ENCODE measurements at places on chromosomes 4 and X. TPM values are rescaled to one million over a fixed set of nuclear protein-coding genes. Genes with fewer than 3 reads are reported as not detected.

GRCh38 chrX:136047016-136047642 is 61.9 kb downstream of the SLC9A6 start:
- peak; percentile 64 for DNase-seq

DNA sequence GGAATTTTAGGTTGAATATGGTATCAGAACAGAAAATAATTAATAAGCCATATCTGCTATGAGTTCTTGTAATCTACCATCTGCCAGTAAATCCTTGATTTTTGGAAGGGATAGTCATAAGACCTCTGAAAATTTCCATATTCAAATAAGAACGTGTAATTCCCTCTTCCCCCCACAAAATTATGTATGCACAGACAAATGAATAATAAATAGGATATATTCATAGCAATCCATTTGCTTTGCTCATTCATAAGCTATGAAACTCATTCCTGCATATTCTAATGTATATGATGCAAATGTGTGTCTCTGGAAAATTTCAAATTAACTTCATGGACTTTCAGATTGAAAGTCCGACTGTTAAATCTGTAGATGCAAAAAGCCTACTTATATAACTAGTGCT is 833.1 kb upstream of the GRID2 start:
- DNase-seq = no peak

DNA sequence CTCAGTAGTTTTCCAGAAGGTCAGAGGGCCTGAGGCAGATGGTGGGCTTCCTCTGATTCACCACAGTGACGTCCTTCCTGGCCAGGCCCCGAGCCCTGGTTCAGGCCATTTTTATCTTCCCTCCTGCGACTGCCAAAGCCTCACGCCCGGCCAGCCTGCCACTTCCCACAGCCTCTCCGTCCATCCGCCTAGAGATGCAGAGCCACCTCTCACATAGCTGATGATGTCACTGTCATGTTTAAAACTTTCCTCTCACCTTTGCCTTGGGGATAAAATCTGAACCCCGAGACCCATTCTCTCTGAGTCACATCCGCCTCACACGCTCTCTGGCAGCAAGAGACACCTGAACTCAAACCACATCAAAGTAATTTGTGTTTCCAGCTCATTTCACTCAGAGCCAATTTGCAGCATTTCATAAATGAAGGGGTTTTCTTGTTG is 175.3 kb downstream of the QDPR start:
- DNase-seq = peak; percentile 19

Gene DDIT4L
- polyA plus RNA-seq = 6.5 TPM

GRCh38 chr4:25865586-25865985 is 2.8 kb upstream of the SEL1L3 start:
- no peak for DNase-seq

DNA sequence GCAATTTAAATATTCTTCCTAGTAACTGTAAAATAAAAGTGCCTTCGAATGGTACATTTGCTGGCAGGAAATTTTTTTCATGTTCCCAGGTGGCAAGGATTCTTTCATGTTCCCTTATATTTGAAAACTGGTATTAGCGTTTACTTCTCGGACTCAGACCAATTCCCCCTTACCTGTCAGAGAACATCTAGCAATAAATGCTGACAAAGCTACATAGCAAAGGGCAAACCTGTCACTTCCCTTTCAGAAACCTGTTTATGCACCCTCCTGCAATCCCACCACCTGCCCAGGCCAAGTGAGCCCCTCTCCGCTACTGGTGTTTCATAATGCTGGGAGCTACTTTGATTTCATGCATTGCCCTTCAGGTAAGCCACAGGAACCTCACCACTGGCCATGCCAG is 98.2 kb downstream of the HPRT1 start:
- DNase-seq = no peak

DNA sequence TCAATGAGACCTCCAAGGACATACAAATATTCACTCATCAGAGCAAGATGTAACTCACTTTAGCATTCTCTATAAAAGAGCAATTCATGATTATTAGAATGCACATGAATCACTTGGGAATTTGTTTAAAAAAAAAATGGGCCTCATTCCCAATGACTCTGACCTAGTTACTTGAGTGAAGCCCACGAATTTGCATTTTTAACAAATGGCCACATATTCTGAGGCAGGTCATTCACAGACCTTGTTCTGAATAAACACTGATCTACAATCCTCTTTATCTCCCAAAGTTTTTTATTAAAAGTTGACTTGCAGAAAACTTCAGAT is 255.1 kb upstream of the VEGFC start:
- no peak for DNase-seq

Gene CNKSR2
- polyA plus RNA-seq = 1.6 TPM

Gene MAGEA4
- polyA plus RNA-seq = 0.14 TPM

Gene GLRA3
- not detected for polyA plus RNA-seq

GRCh38 chr4:177726111-177726510 is 283.9 kb upstream of the AGA start:
- no peak for DNase-seq

GRCh38 chrX:152866386-152866785 is 31.5 kb upstream of the ZNF185 start:
- no peak for DNase-seq

- DNase-seq = peak; percentile 9
These were observed 763.8 kb upstream of the AADAT start for GRCh38 chr4:170853422-170854021.

- DNase-seq = peak; percentile 77
These were observed 3.5 kb downstream of the TMSB4X start for GRCh38 chrX:12978205-12979025.

- DNase-seq = no peak
These were observed 356.9 kb downstream of the RAB28 start for GRCh38 chr4:13126976-13127910.

Gene F8A3
- polyA plus RNA-seq = 0.33 TPM

DNA sequence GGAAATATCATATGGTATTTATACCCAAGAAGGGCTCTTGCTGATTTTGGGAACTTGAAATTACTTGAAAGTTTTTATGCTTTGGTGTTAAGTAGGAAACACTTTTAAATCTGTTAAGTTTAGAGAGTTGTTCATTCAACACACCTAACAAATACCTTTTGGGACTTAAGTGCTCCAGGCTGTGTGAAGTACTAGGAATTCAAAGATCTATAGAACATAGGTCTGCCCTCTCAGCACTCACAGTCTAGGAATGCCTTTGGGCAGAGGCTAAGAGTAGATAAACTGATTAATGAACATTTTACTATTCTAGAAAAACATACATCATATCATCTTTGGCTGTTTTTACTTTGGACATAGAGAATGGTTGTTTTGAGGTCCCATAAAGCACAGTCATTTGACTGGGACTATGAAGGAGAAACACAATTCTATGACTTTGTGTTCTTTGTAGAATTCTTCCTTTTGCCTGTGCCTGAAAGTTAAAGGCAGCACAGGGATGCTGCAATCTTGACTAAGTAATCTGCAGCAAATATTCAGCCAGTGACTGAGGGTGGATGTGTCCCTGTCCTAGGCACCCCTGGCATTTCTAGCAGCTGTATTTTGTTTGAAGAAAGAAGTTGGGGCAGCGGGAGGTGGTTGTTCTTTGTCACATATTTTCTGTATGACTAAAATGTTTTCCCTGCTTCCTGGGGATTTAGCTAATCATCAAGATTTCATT is 8.3 kb downstream of the BMP3 start:
- DNase-seq = no peak

Gene BEND2
- not detected for polyA plus RNA-seq

Gene PRAF2
- polyA plus RNA-seq = 28.6 TPM

GRCh38 chr4:3372933-3373465 is 68.8 kb upstream of the HGFAC start:
- DNase-seq = peak; percentile 77

Gene STATH
- not detected for polyA plus RNA-seq

Gene ACE2
- not detected for polyA plus RNA-seq

GRCh38 chr4:134018846-134019245 is 182.7 kb downstream of the PABPC4L start:
- no peak for DNase-seq

GRCh38 chr4:79687006-79687405 is 279.0 kb upstream of the GK2 start:
- peak; percentile 35 for DNase-seq

Gene TXK
- 0.64 TPM for polyA plus RNA-seq

Gene ATP8A1
- polyA plus RNA-seq = 9.8 TPM

GRCh38 chr4:19596342-19596741 is 655.4 kb upstream of the SLIT2 start:
- DNase-seq = no peak

Gene SYP
- polyA plus RNA-seq = 1.3 TPM

DNA sequence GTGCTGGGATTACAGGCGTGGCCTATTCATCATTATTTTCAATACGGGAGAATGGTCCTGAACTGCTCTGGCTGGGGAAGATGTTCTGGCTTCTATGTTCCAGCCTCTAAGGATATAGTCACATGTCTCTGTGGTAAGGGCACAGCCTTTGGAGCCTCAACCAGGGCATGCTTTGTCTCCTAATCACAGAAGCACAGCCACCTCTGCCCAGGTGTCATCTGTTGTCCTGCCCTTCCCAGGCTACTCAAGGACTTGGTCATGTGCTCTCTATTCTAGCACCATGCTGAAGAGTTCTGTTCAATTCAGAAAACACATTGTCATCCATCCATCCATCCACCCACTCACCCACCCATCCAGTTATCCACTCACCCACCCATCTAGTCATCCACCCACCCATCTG is 29.5 kb downstream of the ASMTL start:
- DNase-seq = no peak

DNA sequence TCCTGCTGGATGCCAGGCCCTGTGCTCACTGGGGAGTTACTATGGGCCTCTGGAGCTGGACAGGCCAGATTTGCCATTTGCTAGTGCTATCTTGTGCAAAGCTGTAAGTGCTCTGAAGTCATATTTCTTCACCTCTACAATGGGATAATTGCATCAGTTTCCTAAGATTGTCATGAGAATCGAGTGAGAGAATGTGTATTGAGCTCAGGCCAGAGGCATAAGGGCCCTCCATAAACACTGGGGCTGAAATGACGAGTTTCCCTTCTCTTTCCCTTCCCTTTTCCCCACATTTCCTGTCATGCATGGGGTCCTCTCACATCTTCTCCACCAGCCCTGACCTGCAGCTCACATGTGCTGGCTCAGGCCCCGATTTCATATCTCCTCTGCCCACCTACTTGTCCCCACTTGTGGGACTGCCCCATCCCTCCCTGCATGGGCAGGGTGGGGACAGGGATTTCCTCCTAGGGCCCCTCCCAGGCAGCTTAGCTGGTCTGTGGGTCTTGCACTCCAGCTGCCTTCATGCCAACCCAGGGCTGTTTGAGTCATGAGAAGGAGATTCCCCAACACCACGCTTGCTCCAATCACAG is 358.8 kb downstream of the MID1IP1 start:
- DNase-seq = no peak

Gene CCDC110
- 0.87 TPM for polyA plus RNA-seq

DNA sequence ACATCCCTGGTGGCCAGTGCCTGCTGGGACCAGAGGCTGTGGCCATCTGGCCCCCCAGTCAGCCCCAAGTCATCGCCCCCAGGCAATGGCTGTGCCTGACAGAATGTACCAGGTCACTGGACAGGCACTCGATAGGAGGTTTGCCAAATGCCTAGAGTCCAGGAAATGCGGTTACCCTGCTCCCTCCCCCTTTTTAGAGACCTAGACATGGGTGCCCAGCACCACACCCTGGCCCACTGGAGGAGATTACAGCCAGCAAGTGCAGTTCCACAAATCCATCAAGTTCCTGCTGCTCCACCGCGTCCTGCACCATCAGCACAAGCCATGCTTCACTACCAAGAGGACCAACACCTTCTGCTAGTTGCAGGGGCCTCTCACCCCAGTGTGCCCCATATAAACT is 16.2 kb upstream of the ZFX start:
- DNase-seq = no peak

- no peak for DNase-seq
These were observed 22.1 kb downstream of the EPGN start for GRCh38 chr4:74330295-74330750.

DNA sequence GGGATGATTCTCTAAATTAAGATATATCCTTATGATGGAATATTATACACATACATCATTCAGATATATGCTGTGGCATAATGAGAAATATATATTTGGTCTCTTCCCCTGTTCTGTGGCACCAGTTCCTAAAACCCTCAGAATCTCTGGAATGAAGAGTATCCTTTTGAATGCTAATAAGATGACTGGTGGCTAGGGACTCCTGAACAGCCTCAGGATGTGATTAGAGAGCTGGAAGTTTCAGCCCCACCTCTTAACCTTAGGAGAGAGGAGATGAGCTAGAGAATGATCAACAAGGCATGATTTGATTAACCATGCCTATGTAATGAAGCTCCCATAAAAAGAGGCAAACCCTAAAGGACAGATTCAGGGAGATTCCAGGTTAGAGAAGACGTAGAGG is 632.0 kb downstream of the IQCM start:
- DNase-seq = no peak

Data from muscle of leg (tissue), 16 donors.